Immature natural killer cell (primary cell): ENCODE measurements at places on chromosomes 12 and 14.

DNA sequence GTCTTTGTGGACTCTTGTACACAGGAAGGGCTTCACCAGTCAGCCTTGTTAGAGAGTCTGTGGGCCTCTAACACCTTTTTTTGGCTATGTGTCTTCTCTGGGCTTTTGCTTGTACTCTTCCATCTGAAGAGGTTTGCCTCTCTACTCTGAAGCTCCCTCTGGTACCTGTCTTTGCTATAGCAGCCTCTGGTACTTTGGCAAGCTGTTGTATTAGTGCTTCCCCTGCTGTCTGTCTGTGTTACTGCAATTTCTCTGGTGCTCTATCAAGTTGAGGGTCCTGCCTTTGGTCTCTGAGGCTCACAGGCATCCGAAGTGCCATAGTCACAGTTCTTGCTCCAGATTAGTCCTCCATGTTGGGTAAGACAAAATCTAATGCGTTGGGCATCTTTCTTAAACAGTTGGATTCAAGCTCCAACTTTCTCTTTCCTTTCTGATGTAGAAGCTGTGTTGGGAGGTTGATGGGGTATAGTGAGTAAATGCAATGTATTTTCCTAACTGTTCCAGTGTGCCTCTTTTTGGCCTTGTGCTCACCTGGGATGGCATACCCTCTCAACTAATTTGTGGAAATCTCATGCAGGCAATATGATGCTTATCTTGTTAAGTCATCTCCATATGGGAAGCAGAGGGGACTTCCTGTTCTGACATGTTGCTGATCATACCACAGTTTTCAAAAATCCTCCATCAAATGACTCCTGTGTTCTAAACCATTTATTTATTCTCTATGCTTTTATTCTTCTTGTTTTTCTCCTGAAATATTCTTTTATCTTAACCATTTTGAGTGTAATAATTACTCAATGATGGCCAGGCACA, 88.8 kb downstream of the ATF7IP start:
- DNase-seq, result peak; percentile 24

DNA sequence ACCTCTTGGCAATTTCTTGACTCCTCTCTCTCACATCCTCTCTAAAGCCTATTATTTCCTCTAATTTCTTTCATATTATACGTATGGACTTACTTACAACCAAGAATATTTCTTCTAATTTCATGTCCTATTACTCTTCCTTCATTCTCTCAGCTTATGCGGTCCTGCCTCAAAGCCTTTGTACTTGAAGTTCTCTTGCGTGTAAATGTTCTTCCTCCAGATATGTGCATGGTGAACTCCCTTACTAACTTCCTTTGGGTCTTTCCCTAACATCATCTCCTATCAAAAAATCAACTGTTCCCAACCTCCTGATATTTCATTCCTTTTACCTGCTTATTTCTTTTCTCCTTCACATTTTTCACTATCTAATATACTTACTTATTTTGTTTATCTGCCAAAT, 23.1 kb downstream of the DNAL1 start:
- DNase-seq, result no peak

- DNase-seq, result no peak
Observed at GRCh38 chr12:73629893-73630831, 907.5 kb upstream of the ATXN7L3B start.

GRCh38 chr12:89472508-89472907, 52.1 kb downstream of the GALNT4 start:
- no peak for DNase-seq

DNA sequence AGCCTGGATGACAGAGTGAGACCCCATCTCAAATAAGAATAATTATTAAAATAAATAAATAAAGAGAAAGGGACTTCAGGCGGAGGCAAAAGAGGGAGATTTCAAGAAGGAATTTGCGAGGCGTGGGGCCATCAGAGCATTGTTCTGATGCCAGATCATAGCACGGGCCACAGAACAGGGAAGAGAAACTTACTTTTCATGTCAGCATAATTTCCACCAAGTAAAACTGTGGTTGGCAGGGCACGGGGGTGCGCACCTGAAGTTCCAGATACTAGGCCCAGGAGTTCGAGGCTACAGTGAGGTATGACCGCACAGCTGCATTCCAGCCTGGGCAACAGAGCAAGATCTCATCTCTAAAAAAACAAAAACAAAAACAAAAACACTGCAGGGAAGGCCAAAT, 11.0 kb upstream of the PLBD1 start:
- no peak for DNase-seq

- peak; percentile 78 for DNase-seq
Observed at GRCh38 chr12:12474931-12475795, 87.5 kb downstream of the DUSP16 start.

GRCh38 chr14:95198320-95198719, 41.0 kb upstream of the DICER1 start:
- no peak for DNase-seq

DNA sequence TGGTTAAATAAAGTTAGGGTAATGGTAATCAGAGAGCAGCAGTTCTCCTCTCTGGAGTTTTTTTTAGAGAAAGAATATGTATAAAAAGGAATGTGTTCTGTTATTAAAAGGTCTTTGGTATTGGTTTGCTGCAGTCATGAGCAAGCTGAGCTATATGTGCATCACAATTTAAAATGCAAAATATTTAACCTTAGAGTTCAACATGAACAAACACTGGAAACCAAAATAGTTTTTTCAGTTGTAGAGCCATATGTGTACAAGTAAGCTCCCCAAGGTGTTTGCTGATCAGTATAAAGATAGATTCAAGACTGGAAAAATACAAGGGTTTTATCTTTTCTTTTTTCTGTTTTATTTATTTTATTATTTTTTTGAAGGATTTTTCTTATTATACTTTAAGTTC, 245.0 kb downstream of the NUBPL start:
- DNase-seq, result no peak

GRCh38 chr14:87008965-87009364, 984.0 kb downstream of the GALC start:
- no peak for DNase-seq

DNA sequence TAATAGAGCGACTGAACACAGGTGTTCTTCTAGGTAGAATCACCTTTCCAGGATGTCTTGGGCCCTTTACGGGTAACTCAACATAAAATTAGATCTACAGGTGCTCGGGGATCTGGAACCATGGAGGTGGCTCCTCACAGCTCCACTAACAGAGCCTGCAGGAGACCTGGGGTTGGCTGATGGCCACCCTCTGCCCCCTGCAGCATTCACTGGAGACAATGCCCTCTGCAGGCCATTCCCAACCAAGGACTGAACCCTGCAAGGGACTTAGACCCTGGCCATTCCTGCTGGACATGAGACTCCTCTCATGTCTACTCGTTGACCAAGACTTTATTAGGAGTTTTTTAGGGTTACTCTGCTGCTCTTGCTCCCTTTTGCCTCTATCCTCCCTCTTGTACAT, 58.5 kb upstream of the PPP4R3A start:
- DNase-seq, result no peak

DNA sequence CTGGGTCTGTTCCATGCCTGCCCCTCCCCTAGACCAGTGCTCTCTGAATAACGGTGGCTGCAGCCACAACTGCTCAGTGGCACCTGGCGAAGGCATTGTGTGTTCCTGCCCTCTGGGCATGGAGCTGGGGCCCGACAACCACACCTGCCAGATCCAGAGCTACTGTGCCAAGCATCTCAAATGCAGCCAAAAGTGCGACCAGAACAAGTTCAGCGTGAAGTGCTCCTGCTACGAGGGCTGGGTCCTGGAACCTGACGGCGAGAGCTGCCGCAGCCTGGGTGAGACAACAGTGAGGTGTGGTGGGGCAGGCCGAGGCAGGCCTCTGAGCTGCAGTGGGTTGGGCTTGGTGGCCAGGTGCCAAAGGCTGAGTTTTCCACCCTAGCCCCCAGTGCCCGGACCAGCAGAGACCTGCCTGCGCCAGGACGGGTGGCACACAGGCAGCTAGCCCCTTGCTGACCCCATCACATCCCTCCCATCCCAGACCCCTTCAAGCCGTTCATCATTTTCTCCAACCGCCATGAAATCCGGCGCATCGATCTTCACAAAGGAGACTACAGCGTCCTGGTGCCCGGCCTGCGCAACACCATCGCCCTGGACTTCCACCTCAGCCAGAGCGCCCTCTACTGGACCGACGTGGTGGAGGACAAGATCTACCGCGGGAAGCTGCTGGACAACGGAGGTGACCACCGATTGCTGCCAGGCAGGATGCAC, 28.2 kb upstream of the LRP1-AS start:
- DNase-seq, result no peak

GRCh38 chr14:89425931-89426330, 8.9 kb upstream of the FOXN3 start:
- DNase-seq, result no peak

DNA sequence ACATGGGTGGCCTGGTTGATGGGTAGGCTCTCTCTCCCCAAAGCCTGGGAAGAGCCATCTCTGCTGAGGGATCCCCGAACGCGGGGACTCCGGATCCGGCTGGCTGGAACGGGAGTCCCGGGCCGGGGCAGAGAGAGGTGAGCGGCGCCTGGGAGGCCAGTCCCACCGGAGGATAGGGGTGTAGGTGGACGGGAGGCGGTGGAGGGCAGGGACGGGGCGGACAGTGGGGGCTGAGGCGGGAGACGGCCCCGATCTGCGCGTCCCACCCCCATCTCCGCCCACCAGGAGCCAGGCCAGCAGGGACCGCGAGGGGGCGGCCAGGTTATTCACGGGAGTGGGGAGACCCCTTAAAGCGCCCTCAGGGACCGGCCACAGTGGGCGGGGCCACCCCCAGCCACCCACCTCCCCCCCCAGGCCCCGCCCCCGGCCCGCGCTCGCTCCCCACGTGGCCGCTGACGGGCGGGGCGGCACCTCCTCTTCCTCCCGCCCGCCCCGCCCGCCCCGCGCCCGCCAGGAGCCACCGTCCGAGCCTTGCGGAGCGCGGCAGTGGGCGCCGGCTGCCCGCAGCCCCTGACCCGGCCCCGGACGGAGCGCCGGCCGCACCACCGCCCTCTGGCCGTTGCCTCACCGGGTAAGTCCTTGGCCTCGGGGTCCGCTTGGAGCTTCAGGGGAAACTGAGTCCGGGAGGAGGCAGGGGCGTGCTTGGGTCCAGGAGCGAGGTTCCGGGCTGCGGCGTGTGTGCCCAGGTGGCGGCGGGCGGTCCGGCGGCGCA, at the start of gene INF2:
Gene INF2 (plus strand): TSS at position 510 of the 772 bp plus-strand sequence. CDS start 11,748 bp downstream, outside the sequence.
- DNase-seq, result peak; percentile 18

DNA sequence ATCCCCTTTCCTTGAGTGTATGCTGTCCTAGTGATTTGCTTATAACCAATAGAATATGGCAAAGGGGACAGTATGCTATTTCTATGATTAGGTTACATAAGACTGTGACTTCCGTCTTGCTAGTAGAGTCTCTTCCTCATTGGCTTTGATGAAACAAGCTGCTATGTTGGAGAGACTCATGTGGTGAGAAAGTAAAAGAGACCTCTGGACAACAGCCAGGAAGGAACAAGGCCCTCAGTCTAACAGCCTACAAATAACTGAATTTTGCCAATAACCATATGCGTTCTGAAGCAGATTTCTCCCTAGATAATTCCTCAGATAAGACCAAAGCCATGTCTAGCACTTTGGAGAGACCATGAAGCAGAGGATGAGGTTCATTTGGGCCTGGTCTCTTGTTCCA, 134.5 kb upstream of the NAV3 start:
- DNase-seq, result no peak

DNA sequence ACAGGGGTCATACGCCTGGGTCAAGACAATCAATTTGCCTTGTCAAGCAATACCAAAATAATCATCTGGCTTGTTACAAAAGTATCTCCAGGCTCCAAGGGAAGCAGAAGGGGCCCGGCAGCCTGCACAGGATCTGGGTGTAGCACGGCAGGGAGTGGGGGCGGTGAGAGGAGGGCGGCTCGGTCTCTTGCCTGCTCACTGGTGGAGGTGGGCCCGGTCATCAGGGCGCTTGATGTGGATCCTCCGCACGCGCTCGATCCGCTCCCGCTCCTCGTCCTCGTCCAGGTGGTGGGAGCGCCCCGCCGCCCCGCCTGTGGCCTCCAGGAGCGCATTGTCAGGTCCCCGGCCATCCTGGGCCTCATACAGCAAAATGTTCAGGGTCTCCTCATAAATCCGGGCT, 25.7 kb downstream of the KCTD10 start:
- DNase-seq, result no peak

GRCh38 chr12:107656302-107656701, 29.3 kb upstream of the PWP1 start:
- no peak for DNase-seq

DNA sequence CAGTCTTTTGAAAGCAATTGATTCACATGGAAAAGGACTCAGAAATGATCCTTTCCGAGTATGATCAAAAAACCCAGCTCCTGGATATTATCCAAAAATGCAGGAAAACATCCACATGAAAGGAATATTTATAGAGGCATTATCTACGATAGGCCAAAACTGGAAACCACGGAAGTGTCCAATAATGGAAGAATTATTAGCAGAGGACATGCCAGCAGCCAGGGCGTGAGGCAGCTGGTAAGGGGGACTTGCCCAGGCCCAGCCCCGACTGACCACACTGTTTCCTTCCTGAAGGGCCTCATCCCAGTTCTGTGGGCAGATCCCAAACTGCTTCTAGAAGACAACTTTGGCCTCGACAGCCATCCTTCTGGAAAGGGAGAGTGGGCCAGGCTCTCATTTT, 20.5 kb downstream of the ACTN1 start:
- DNase-seq, result no peak

DNA sequence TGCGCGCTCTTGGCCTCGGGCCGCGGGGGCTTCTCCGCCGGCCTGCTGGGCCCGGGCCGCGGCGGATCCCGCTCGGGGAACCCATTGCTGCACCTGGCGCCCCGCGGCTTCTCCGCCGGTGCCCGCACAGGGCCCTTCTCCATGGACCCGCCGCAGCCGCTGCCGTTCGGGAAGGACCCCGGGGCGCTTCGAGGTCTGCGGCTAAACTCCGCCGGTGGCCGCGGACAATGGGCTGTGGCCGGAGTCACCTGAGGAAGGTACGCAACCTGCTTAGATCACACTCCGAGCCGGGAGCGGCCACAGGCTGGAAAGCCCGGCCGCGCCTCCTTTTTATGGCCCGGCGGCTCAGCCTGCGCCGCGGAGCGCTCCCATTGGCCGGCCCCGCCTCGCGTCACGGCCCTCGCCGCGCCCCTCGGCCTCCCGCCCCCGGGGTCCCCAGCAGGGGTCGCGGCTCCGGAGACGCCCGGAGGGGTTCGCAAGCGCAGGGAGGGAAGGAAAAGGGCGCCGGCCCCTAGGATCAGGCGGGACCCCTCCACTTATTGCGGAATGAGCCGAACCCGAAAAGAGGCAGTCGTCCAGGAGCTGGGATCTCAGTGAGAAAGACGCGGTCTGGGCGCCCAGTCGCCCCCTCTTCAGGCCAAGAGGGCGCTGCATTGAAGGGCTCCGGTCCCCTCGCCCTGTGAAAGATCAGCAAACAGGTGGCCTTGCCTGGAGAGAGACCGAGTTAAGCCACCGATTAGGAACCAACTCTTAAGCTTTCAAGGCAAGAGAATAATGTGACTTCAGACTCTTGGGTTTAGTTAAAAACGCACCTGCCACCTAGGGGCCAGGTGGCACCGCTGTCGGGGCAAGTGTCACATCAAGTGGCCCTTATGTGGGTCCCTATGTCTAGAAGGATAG, at the start of gene GCH1:
Gene GCH1 (minus strand): TSS at position 306 of the 900 bp plus-strand sequence. CDS start 163 bp downstream, at position 143.
- DNase-seq, result peak; percentile 81

DNA sequence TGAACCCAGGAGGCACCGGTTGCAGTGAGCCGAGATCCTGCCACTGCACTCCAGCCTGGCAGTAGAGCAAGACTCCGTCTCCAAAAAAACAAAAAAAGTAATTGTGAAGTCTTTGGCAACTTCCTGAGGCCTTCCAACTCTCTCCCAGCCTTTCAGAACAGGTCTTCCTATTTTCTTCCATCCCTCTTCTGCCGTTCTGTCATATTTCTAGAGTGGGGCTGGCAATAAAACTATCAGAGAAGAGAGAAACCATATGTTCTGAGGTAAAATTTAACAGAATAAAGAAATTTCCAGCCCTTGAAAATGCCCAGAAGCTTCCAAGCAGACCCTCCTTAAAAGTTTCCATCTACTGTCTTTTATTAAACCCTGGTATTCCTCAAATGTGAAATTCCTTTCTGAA, 100.4 kb downstream of the HMGA2 start:
- no peak for DNase-seq
